ENCODE measurements at places on chromosomes 7 and 10.

GRCh38 chr7:132249256-132249971, 326.9 kb downstream of the PLXNA4 start:
- peak; percentile 79 for DNase-seq

DNA sequence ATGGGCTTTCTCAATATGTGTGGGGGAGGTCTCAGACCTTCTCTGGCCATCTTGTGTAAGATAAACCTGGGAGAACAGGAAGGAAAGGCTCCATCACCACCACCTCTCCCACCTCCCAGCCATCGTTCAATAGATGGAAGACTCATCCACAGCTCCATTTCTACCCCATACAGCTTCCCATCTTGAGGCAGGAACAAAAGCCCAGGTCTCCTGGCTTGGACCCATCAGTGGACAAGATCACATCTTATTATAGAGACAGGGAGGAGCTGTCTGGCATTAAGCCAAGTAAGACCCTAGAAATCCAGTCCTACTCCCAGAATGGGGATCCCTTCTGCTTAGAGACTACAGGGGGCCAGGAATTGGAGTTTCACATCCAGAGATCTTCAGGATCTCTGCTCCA, 150.3 kb downstream of the GFRA1 start:
- no peak for DNase-seq

- DNase-seq = peak; percentile 37
These were observed 99.0 kb downstream of the AOAH start for GRCh38 chr7:36625247-36625646.

- no peak for DNase-seq
These were observed 40.5 kb downstream of the LYZL1 start for GRCh38 chr10:29329420-29329819.

DNA sequence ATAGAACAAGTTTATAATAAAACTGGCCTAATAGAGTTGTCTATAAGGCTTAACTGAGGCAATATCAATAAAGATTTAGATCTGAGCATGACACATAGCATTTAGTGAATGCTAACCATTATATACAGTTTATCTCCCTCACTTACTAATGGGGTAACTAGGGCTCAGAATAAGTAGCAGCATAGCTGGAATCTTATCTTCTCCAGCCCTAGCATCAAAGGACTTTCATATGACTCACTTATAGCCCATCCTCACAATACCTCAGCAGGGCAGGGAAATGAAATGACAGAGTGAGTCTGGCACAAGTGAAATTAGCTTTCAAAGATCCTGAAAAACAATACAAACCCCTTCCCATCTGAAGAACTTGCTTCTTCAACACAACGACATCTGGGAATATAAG, 362.9 kb downstream of the KIF20B start:
- no peak for DNase-seq

- no peak for DNase-seq
These were observed 12.2 kb downstream of the IGF2BP3 start for GRCh38 chr7:23458044-23458443.

DNA sequence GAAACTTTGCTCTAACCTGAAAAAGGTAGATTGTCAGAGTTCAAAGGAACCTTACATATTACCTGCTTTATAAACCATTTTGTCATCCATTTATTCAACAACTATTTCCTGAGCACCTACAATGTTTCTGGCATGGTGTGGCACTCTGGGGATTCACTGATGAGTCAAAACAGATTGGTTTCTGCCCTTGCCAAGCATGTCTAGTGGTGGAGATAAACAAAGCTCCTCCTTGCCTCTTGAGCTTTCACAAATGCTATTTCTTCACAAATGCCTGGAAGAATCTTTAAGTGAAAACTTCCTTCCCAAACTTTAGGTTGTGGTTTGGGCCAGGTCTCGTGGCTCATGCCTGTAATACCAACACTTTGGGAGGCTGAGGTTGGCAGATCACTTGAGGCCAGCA, 85.1 kb upstream of the RELN start:
- DNase-seq = no peak

GRCh38 chr10:97676770-97677581, 10.1 kb downstream of the AVPI1 start:
- DNase-seq = no peak

DNA sequence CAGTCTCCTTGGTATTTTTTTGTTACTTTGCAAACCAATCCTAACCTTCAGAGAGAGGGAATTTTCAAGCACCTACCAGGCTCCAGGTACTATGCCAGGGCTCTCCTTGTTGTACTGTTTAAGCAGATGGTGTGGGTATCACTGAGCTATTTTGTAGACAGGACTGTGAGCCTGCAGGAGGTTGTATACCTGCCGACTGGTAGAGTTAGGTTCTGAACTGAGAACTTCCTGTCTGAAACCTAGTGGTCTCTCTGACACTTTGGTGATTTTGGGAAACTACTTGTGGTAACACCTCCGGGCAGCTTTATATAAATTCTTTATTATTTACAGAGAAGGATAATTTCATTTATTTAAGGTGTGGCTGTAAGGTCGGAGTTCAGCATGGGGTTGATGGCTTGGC, 4.6 kb downstream of the ZNF853 start:
- DNase-seq = no peak

DNA sequence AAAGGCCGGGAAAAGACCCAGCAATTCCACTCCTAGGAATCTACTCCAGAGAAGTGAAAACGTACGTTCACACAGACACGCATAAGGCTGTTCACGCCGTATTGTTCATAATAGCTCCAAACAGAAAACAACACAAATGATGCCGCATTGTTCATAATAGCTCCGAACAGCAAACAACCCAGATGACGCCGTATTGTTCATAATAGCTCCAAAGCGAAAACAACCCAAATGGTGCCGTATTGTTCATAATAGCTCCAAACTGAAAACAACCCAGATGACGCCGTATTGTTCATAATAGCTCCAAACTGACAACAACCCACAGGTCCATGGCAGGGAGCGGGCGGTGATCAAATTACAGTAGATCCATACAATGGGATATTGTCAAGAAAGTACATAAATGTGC, 85.2 kb upstream of the DNAAF5 start:
- no peak for DNase-seq

- peak; percentile 63 for DNase-seq
These were observed 662 bp downstream of the NRCAM start for GRCh38 chr7:108455551-108455997.

GRCh38 chr7:107384025-107384424, 85.8 kb upstream of the GPR22 start:
- no peak for DNase-seq

- no peak for DNase-seq
These were observed 25.1 kb downstream of the CDK14 start for GRCh38 chr7:90621125-90621746.

GRCh38 chr10:10830293-10830986, 187.2 kb upstream of the CELF2 start:
- no peak for DNase-seq

GRCh38 chr7:94633687-94634086, 22.2 kb downstream of the SGCE start:
- no peak for DNase-seq

DNA sequence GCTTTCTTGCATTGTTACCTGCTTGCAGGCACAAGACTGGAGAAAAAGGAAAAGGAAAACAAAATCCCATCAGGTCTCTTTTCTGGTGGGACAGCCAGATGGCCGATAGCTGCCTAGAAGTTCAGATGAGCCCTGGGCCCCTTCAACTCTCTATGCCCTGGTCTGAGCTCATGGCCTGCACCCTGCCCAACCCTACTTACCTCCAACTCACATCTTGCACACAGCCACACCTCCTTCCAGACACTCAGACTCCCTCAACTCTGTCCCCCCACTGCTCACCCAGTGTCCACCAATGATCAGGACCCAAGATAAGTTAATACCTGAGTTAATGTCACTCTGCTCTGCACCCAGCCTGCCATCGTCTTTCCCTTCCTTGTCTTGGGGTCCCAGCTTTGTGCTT, 10.9 kb downstream of the RBP3 start:
- peak; percentile 38 for DNase-seq

DNA sequence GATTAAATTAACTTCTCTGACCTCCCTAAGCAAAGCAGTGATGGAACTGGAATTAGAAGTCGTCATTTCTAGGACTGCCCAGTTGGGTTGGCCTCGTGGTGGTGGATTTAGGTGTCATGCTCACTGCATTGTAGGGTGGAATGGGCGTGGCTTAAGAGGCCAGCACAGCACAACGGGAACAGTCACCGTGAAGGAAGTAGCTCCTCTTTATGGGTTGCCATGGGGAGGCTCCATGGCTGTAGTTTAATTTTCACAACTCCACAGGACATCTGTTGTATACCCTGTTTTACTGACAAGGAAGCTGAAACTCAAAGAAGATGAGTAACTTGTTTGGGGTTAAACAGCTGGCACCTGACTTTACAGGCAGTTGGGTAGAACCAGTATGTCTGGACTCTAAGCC, 208.3 kb downstream of the CELF2 start:
- no peak for DNase-seq
